ENCODE measurements at places on chromosomes 12 and 14.

DNA sequence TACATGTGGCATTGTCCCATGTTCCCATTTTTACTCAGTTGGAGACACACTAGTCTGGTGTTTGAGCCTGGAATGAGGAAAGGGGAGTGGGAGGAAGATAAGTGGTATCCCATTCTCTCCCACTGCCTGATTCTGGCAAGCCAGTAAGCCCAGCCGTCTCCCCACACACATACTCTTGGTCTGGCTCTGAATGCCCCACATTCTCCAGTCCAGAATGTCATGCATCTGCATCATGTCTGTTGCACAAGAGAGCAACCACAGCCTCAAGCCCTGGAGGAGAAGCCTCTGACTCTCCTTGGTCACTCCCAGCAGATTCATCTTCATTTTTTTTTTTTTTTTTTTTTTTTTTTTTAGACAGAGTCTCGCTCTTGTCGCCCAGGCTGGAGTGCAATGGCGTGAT is 48.0 kb downstream of the DRAM1 start:
- DNase-seq, result no peak

DNA sequence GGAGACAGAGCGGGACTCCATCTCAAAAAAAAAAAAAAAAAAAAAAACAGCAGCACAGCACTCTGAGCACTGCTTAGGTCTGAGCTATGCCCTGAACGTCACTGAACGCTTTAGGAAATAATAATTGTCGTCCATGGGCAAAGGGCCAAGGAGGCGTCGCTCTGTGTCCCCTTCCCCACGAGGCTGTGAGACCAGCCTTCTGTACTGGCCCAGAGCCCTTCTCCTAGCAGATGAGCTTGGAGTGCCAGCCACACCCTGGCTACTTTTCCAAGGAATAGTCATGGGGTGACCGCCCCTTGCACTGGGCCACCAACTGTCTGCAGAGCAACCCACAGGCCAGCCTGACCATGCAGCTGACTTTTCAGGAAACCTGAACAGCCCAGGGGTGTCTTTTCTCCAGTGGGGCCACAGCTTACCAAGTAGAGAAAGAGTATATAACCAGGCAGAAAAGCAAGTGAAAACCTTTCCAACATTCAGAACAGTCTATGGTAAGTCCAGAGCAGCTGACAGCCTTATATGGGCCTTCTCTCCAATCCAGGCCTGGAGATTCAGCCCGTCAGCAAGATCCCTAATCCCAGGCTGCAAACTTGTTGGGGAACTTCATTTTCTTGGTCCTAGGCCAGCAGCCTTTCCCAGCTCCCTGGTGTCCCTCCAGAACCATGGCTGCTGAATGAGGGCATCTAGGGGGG is 28.5 kb downstream of the CD9 start:
- DNase-seq, result no peak

DNA sequence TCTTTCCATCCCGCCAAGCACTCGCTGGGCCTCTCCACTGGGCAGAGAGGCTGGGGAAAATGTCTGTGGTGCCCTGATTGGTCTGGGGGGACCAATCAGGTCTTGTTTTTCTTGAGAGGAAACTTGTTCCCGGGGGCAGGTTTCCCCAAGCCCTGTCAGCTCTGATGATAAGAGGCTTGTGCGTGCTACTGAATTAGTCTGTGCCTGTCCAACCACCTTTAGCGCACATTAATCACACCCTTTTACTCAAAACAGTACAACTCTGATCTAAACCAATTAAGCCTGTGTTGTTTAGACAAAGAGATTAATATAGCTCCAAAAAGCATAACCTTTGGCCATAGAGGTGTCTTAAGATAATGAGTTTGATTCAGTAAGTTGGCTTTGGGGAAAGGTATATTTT is 580.4 kb downstream of the VRK1 start:
- no peak for DNase-seq

DNA sequence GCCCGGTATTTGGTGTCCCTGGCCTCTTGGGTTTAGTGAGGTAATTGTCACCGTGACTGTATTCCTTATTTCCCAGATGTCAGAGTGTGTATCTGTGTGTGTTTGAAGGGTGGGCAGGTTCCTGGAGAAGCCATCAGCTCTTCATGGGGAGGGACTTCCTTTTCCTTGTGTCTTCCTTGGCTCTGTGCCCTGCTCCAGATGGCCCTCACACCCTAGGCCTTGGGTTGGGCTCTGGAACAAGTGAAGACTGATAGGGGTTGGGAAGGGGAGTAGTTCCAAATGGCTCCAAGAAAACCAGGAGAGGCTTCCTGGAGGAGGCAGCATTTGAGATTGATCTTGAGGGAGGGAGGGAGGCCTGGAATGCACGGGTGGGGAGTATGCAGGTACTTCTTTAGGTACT is 43.8 kb upstream of the PRIMA1 start:
- DNase-seq, result no peak

DNA sequence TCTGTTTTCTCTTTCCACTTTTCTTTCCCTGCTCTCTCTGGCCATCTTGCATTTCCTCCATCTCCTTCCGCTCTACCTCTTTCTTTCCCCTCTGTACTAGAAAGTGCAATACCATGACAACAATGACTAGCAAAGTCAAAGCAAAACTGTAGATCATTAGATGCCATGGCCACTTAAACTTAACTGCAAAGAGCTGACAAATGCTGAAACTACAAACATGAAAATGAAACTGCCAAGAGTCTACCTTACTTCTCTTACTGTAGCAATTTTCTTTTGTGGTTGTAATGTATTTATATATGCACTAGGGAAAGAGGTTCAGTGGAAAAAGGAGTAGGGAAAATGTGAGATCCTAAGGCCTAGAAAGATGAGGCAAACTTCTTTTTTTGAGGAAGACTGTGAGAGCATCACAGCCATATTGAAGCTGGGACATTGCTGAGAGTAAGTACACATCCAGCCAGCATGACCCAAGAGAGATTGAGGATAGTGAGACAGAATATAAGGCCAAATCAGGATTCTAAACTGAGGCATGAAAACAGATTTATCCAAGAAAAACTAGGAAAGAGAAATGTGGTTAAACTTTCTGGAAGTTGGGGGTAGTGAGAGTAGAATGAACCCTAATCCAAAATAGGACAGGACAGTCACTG is 276.6 kb upstream of the NAV3 start:
- DNase-seq, result no peak

DNA sequence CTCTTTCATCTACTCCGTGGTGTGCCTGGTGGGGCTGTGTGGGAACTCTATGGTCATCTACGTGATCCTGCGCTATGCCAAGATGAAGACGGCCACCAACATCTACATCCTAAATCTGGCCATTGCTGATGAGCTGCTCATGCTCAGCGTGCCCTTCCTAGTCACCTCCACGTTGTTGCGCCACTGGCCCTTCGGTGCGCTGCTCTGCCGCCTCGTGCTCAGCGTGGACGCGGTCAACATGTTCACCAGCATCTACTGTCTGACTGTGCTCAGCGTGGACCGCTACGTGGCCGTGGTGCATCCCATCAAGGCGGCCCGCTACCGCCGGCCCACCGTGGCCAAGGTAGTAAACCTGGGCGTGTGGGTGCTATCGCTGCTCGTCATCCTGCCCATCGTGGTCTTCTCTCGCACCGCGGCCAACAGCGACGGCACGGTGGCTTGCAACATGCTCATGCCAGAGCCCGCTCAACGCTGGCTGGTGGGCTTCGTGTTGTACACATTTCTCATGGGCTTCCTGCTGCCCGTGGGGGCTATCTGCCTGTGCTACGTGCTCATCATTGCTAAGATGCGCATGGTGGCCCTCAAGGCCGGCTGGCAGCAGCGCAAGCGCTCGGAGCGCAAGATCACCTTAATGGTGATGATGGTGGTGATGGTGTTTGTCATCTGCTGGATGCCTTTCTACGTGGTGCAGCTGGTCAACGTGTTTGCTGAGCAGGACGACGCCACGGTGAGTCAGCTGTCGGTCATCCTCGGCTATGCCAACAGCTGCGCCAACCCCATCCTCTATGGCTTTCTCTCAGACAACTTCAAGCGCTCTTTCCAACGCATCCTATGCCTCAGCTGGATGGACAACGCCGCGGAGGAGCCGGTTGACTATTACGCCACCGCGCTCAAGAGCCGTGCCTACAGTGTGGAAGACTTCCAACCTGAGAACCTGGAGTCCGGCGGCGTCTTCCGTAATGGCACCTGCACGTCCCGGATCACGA is 2.2 kb downstream of the SSTR1 start:
- no peak for DNase-seq

GRCh38 chr14:72736786-72737559 is 156.9 kb downstream of the DPF3 start:
- DNase-seq, result no peak

Data from CD4-positive, alpha-beta T cell (primary cell).